ENCODE measurements at places on chromosomes 2 and 18. TPM values are rescaled to one million over a fixed set of nuclear protein-coding genes. Genes with fewer than 3 reads are reported as not detected.

GCG gene
- total RNA-seq, result not detected

HOXD10 gene
- not detected for total RNA-seq

CNTNAP5 gene
- total RNA-seq, result 0.39 TPM

LCT gene
- 0.04 TPM for total RNA-seq

LONRF2 gene
- total RNA-seq, result 2.7 TPM

SERPINB12 gene
- total RNA-seq, result not detected

SOWAHC gene
- total RNA-seq, result 20.1 TPM

REG3A gene
- not detected for total RNA-seq

ATL2 gene
- total RNA-seq, result 70.9 TPM

GALNT5 gene
- 0.17 TPM for total RNA-seq

UGT1A8 gene
- total RNA-seq, result not detected

COL5A2 gene
- total RNA-seq, result 10.5 TPM

RGPD8 gene
- total RNA-seq, result 8.1 TPM

FHOD3 gene
- total RNA-seq, result 7.0 TPM

ASAP2 gene
- 11.0 TPM for total RNA-seq

SOX11 gene
- total RNA-seq, result 42.8 TPM

ETAA1 gene
- 18.8 TPM for total RNA-seq

HK2 gene
- 51.3 TPM for total RNA-seq

TWIST2 gene
- 0.33 TPM for total RNA-seq

ARHGAP25 gene
- total RNA-seq, result 1.3 TPM

UCN gene
- 1.5 TPM for total RNA-seq

ATF2 gene
- total RNA-seq, result 34.9 TPM

Data from H9 (cell line).